ENCODE measurements at places on chromosomes 6 and 20. TPM values are rescaled to one million over a fixed set of nuclear protein-coding genes. Genes with fewer than 3 reads are reported as not detected.

DNA sequence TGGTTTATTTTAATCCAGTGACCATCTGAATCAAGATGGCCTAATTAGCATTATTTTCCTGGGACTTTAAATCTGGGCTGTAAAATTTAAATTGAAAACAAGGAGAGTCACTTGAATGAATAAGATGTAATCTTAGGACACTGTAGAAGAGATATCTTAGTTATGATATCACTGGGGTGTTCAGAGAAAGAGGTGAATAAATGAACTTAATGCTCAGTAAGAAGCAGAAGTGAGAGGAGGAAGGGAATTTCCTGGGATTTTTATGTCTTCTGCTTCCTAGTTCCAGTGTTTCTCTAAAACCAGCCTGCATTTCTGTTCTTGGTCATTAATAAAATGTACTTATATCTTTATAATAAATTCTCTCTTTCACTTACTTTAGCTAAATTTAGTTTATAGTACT is 136.8 kb upstream of the PTPRK start:
- H3K4me1 ChIP-seq, result no peaks in the 10 kb centered on the region
- no peaks in the 10 kb centered on the region for H3K36me3 ChIP-seq
- H3K27ac ChIP-seq, result no peak overlapping the region
- H3K4me3 ChIP-seq, result no peak overlapping the region

The SIRPG gene
- total RNA-seq, result not detected

The FILIP1 gene
- total RNA-seq, result 0.13 TPM

DNA sequence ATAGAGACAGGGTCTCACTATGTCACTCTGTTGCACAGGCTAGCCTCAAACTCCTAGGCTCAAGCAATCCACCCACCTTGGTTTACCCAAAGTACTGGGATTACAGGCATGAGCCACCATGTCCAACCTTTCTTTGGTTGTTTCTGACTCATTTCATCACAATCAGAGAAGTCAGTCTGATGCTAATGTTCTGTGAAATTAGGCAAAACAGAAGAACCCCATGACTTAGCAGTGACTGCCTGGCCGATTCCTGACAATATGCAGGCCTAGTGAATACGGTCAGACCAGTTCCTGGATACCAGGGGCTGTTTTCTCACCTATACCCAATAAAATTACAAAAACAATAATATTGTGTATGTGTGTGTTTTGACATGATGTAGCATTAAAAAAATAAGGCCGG is 58.8 kb upstream of the BTN3A2 start:
- no peaks in the 10 kb centered on the region for H3K27me3 ChIP-seq
- H3K27ac ChIP-seq, result no peak overlapping the region
- peaks cover 4% of the 10 kb centered on the region for H3K4me1 ChIP-seq
- H3K4me3 ChIP-seq, result no peak overlapping the region
- DNase-seq, result no peak

The BPIFB2 gene
- total RNA-seq, result not detected

GRCh38 chr6:101630941-101631340 is 237.4 kb downstream of the GRIK2 start:
- no peaks in the 10 kb centered on the region for H3K36me3 ChIP-seq
- no peaks in the 10 kb centered on the region for H3K27me3 ChIP-seq
- no peaks in the 10 kb centered on the region for H3K4me1 ChIP-seq
- DNase-seq, result no peak

The ACSS2 gene
- 58.9 TPM for total RNA-seq

GRCh38 chr6:132725471-132725870 is 11.6 kb upstream of the VNN1 start:
- H3K36me3 ChIP-seq, result no peaks in the 10 kb centered on the region
- no peak overlapping the region for H3K27ac ChIP-seq
- H3K4me1 ChIP-seq, result no peaks in the 10 kb centered on the region
- no peak overlapping the region for H3K4me3 ChIP-seq
- DNase-seq, result no peak
- no peaks in the 10 kb centered on the region for H3K27me3 ChIP-seq

GRCh38 chr6:111600154-111600553 is 5.5 kb downstream of the TRAF3IP2 start:
- no peak overlapping the region for H3K4me3 ChIP-seq
- peak overlapping the region; percentile 98 for H3K27ac ChIP-seq
- no peaks in the 10 kb centered on the region for H3K36me3 ChIP-seq
- H3K4me1 ChIP-seq, result peaks cover 71% of the 10 kb centered on the region
- no peak for DNase-seq

DNA sequence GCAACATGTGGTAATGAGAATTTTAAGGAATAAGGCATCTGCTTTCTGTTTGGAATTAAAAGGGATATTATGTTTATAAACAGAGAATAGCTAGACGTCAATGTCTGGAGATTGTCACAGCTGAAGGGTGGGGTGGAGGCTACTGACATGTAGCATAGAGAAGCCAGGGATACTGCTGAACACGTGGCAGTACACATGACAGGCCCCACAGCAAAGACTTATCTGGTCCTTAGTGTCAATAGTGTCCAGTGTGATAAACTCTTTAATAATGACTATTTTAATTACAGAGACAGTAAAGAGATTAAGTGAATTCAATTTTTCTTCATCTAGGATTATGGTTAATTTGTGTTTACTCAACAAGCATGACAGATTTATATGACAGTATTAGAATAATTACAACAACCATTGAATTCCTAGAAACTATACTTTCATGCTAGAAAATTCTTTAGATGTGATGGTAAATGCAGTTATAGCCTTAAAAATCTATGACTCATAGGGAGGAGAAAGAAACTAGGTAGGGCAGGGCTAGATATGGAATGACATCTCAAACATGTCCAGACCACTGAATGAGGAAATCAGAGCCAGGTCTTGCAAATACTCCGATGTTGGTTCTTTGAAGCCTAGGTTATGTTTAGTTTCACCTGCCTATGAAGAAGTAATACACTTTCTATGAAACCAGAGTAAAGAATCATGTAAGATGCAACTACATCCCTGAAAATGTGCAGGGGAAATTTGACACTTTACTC is 399.5 kb downstream of the PHF3 start:
- no peaks in the 10 kb centered on the region for H3K36me3 ChIP-seq
- no peak overlapping the region for H3K27ac ChIP-seq
- no peaks in the 10 kb centered on the region for H3K27me3 ChIP-seq

GRCh38 chr6:133466680-133467079 is 225.5 kb downstream of the EYA4 start:
- H3K4me1 ChIP-seq, result no peaks in the 10 kb centered on the region
- no peak overlapping the region for H3K27ac ChIP-seq
- no peaks in the 10 kb centered on the region for H3K36me3 ChIP-seq
- DNase-seq, result no peak

- H3K4me3 ChIP-seq, result no peak overlapping the region
- no peaks in the 10 kb centered on the region for H3K36me3 ChIP-seq
- DNase-seq, result no peak
- peaks cover 11% of the 10 kb centered on the region for H3K27me3 ChIP-seq
Observed at GRCh38 chr6:105135056-105135455, 44.8 kb downstream of the POPDC3 start.

The SMIM13 gene
- total RNA-seq, result 9.3 TPM

The LTB gene
- total RNA-seq, result not detected

The PPP1R14C gene
- total RNA-seq, result 73.7 TPM

GRCh38 chr6:154301086-154301625 is 55.4 kb downstream of the IPCEF1 start:
- H3K4me3 ChIP-seq, result no peak overlapping the region
- no peak overlapping the region for H3K27ac ChIP-seq
- DNase-seq, result no peak
- H3K36me3 ChIP-seq, result no peaks in the 10 kb centered on the region

The SLC17A9 gene
- 2.1 TPM for total RNA-seq

DNA sequence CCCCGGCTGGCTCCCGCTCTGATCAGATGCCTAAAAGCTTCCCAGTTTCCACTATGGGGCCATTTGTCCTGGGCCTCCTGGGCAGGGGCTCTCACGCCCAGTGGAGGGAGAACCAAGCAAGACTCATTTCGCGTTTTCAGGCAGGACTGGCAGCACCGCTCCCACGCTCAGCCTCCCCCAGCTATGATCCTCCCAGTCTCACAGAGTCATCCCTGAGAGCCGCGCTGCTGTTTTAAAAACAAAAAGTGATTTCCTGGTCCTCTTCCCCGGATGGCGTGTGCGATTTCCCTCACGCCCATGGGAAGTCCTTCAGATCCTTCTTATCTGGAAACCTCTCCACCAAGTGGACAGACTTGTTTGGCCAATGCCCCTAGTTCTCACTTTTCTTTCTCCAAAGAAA is at the start of gene ADGRF5:
TSS of gene ADGRF5 (minus strand) at position 208 of the 400 bp plus-strand sequence. CDS start 15,176 bp downstream, outside the sequence.
- peak within 1 kb of the TSS; percentile 79 for H3K27ac ChIP-seq
- no peaks in the 10 kb centered on the region for H3K36me3 ChIP-seq
- no peaks in the 10 kb centered on the region for H3K27me3 ChIP-seq
- H3K4me1 ChIP-seq, result peaks cover 4% of the 10 kb centered on the region
- peak within 1 kb of the TSS; percentile 12 for H3K4me3 ChIP-seq
- no peak for DNase-seq

The ZC2HC1B gene
- not detected for total RNA-seq

The PRR18 gene
- total RNA-seq, result not detected

The NELFE gene
- 60.6 TPM for total RNA-seq

The SEL1L2 gene
- total RNA-seq, result not detected

- no peak overlapping the region for H3K4me3 ChIP-seq
- H3K36me3 ChIP-seq, result peaks cover 12% of the 10 kb centered on the region
- no peaks in the 10 kb centered on the region for H3K27me3 ChIP-seq
- no peak overlapping the region for H3K27ac ChIP-seq
- no peak for DNase-seq
- H3K4me1 ChIP-seq, result no peaks in the 10 kb centered on the region
Observed at GRCh38 chr6:88616380-88616779, 347.0 kb downstream of the RNGTT start.

GRCh38 chr6:30463651-30464618 is 25.4 kb upstream of the HLA-E start:
- H3K27me3 ChIP-seq, result peaks cover 97% of the 10 kb centered on the region
- peak overlapping the region; percentile 19 for H3K4me3 ChIP-seq
- H3K36me3 ChIP-seq, result no peaks in the 10 kb centered on the region
- no peak overlapping the region for H3K27ac ChIP-seq
- peaks cover 29% of the 10 kb centered on the region for H3K4me1 ChIP-seq

The CGA gene
- 5.7 TPM for total RNA-seq

DNA sequence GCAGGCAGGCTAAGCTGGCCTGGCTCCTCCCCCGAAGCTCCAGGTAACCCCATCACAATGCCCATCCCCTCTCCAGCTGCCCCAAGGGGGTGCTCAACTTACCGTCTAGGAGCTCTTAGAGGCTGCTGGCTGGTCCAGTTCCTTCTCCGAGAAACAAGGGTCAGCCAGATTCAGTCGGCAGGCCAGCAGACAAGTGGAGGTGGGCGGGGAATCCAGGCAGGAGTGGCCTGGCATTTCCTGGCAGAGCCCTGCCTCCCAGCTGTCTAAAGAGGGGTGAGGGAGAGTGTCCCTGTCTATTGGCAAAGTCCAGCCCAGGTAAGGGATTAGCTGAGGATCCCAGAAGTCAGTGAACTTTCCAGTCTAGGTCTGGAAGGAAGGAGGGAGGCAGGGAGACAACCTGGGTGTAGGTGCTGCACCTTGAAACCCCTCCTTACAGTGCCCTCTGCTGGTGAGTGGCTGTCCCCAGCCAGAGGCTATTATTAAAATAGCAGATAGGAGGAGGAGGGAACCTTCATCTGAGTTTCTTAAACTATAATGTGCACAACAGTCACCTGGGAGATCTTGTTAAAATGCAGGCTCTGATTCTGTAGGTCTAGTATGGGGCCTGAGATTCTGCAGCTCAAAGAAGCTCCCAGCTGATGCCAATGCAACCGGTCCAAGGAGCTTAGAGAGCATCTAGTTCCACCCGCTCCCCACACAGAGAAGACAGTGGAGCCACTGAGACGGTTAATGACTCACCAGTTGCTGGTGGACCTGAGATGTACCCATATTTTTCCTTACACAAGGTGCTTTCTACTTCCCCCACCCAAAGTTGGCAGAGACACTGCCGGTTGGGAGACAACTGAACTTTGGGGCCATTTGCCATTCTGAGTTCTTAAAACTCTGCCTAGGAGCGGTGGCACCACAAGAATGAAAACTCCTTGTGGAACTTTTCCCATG is at the start of gene UNC5CL:
TSS of gene UNC5CL (minus strand) at position 162 of the 939 bp plus-strand sequence. CDS start 4,147 bp downstream, outside the sequence.
- H3K36me3 ChIP-seq, result no peaks in the 10 kb centered on the region
- no peak within 1 kb of the TSS for H3K4me3 ChIP-seq
- H3K27ac ChIP-seq, result no peak within 1 kb of the TSS

DNA sequence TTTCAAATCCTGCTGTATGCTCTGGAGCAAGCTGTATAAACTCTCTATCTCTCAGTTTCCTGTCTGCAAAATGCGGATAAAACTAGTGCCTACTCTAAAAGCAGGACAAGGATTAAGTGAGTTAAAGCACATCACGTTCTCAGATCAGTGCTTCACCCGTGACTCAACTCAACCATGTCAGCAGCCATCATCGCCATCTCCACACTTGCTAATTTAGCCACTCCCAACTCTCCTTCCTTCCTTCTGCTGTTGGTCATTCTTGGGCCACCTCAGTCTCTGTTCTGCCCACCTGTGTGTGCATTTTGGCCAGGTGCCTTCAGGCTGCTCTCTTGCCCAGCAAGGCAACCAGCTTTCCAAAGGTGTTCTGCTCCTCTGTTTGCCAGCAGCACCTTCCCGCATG is 260.0 kb upstream of the CDYL start:
- no peak overlapping the region for H3K4me3 ChIP-seq
- H3K27me3 ChIP-seq, result no peaks in the 10 kb centered on the region
- no peak overlapping the region for H3K27ac ChIP-seq
- DNase-seq, result no peak

DNA sequence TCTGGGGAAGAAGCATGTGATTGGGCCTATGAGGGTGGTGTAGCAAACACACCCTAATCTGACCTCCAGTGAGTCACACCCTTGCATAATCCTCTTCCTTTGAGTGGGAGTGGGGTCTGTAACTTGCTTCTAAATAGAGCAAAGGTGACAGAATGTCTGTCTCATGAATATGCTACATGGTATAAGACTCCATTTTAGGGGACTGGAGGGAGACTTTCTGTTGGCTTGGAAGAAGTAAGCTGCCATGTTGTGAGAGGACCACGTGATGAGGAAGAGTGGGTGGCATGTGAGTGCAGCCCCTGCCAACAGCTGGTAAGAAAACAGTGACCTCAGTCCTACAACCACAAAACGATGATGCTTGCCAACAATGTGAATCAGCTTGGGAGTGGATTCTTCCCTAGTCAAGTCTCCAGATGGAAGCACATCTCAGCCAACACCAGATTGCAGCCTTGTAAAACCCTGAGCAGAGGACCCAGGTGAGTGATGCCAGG is 3.7 kb downstream of the AK9 start:
- peak overlapping the region; percentile 35 for H3K27ac ChIP-seq
- no peak for DNase-seq
- no peak overlapping the region for H3K4me3 ChIP-seq
- no peaks in the 10 kb centered on the region for H3K27me3 ChIP-seq
- H3K4me1 ChIP-seq, result peaks cover 20% of the 10 kb centered on the region
- no peaks in the 10 kb centered on the region for H3K36me3 ChIP-seq

DNA sequence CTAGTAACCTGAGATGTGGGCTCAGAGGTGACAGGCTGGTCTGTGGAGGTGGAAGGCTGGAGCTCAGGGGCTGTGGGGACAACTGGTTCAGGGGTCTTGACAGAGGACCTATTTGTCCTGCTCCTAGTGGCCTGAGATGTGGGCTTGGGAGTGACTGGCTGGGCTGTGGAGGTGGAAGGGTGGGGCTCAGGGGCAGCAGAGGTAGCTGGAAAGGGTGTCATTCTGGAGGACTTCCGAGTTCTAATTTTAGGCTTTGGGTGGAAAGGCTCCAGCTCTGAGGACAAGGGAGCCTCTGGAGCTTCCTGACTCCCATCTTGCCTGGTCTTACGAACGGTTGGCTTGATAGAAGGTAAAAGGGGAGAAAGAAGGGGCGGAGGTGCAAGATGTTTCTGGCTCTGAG is 11.5 kb downstream of the MDC1 start:
- no peak for DNase-seq
- no peak overlapping the region for H3K4me3 ChIP-seq
- H3K36me3 ChIP-seq, result peaks cover 69% of the 10 kb centered on the region

The CASS4 gene
- 0.47 TPM for total RNA-seq

GRCh38 chr6:24183584-24183983 is 57.6 kb downstream of the NRSN1 start:
- no peak overlapping the region for H3K27ac ChIP-seq
- no peaks in the 10 kb centered on the region for H3K4me1 ChIP-seq
- no peak overlapping the region for H3K4me3 ChIP-seq
- H3K36me3 ChIP-seq, result no peaks in the 10 kb centered on the region
- no peak for DNase-seq
- no peaks in the 10 kb centered on the region for H3K27me3 ChIP-seq

All from suprapubic skin (tissue), 4 donors.